ENCODE measurements at places on chromosomes 3 and 15.
A peak's percentile ranks its signal among the peaks of the same experiment; 100 is the strongest.

- no peak for DNase-seq
Measured at GRCh38 chr15:92017882-92018534, 164.5 kb downstream of the SLCO3A1 start.

DNA sequence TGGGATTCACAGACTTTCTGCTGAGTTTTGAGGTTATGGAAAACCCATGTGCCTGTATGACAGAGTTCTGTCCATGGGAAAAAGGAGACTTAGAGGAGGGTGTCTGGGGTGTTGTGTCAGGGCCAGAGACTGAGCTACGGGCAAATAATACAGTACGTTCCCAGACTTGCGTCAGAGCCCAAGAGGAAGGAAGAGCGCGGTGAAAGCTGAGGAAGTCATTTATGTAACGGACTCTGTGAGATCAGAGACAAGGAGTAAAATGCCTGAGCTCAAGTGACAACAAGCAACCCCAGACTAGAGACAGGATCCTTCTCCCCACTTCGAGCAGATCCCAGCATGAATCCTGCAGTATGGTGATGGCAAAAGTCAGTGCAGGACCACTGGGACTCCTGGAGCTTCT, 368.6 kb upstream of the MCTP2 start:
- DNase-seq, result no peak

- DNase-seq, result no peak
Measured at GRCh38 chr15:94256511-94256910, 25.1 kb downstream of the MCTP2 start.

DNA sequence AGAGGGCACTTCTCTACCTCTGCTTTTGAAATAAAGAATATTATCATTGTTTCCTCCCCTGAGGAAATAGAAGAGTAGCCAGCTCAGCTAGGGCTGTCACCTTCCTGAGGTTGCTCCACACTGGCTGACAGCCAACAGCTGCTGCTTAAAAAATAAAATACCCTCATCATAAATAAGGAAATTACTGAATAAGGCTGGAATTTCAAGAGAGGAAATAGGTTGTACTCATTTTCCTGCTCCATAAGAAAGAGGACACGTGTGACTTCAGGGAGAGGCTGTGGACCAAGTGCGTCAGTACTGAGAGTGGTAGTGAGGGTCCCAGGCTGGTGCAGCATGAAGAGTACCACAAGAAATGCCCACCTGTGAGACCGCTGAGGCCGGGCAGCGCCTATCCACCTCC, 8.1 kb upstream of the C2CD4B start:
- no peak for DNase-seq

DNA sequence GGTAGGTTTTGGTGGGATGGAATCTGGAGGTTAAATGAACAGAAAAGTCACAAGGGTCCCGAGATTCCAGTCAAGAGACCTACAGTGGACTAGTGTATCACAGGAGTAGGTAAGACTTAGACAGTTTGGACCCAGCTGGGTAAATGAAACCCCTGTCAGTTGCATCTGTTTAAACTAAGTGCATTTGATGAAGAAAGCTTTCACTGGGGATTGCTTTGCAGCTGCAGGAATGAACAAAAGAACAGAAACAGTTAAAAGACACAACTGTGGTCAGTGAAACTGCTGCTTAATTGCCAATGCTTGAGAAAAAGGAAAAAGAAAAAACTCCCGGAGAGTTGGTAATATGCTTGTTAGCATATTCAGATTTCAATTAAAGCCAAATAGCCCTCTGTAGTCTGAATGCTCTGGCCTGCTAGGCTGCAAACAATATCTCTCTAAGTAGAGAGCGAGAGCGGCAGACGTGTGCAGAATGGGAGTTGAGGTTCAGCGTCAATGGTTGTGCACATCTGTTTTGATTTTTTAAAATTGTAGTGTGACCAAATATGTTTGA, 37.1 kb downstream of the OXNAD1 start:
- DNase-seq, result no peak

- DNase-seq, result peak; percentile 26
Measured at GRCh38 chr3:128489674-128489926, 3.4 kb downstream of the GATA2 start.

- no peak for DNase-seq
Measured at GRCh38 chr3:167302678-167303077, 77.4 kb downstream of the ZBBX start.

DNA sequence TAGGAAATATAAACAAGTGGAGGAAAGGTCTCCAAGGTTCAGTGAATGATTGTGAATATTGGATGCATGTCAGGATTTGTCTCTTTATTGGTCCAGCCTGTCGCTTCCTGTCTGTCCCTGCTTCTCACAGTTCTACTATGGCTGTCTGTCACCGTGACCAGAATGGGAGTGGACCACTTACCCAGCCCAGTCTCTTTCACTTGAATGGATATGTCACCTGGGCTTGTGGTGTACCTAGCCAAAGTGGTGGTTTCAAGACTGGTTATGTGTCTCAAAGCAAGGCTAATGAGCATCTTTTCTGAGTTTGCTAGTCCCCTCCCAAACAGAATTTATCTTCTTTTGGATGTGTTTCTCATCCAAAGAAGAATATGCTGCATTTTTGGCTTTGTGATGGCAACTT, 231.7 kb downstream of the PTPRG start:
- no peak for DNase-seq

DNA sequence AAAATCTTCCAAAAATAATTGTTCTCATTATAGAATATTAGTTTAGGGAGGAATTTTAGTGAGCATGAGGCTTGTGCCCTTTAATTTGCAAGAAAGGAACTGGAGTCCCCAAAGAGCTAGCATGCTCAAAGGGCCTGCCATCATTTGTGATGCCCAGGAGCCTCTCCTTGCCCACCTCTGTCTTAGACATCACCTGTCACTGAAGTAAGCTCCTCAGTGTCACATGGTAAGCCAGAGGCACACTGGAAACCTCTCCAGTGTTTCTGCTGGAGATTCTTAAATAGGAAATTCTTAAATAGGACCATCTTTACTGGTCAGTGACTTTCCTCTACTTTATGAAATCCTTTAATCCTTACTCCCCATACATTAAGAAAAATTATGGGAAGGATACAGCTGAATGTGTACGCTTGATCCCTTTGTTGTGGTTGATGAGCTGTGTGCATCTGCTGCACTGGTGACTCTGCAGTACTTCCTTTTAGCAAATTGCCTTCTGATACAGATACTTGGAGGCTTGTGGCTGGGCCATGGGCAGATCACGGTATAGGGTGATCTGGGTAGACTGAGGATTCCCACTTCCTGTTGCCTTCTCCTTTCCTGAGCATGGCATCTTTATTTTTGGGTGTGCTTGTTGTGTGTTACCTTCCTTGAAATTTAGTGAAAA, 197.4 kb downstream of the KLHL25 start:
- peak; percentile 50 for DNase-seq

DNA sequence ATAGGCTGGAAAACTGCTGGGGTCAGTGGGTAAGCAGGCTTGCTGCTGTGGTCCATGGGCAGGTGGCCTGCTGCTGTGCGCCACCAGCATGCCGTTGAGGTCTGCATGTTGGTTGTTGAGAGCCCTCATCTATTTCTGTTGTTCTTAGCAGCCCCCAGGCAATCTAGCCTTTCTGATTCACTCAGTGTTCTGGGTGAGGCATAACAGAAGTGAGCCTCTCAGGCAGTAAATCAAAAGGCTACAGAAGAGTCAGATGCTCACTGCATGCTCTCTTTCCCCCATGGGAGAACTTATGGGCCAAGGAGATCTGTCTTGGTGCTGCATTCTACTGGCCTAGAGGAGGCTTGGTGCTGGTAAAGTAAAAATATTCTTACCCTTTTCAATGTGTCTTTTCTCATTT, 67.8 kb upstream of the ATP10A start:
- DNase-seq, result no peak

- DNase-seq, result no peak
Measured at GRCh38 chr3:133853925-133854227, 41.8 kb downstream of the RAB6B start.

DNA sequence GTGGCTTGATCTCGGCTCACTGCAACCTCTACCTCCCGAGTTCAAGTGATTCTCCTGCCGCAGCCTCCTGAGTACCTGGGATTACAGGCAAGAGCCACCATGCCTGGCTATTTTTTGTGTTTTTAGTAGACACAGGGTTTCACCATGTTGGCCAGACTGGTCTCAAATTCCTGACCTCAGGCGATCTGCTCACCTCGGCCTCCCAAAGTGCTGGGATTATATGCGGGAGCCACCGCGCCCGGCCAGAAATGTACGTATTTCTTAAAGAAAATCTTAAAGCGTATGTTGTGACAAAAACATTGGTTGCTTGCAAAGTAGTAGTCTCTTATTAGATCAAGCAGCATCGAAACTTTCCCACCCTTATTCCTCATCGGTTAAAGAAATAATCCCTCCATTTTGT, 748.9 kb upstream of the NR2F2 start:
- DNase-seq, result no peak

DNA sequence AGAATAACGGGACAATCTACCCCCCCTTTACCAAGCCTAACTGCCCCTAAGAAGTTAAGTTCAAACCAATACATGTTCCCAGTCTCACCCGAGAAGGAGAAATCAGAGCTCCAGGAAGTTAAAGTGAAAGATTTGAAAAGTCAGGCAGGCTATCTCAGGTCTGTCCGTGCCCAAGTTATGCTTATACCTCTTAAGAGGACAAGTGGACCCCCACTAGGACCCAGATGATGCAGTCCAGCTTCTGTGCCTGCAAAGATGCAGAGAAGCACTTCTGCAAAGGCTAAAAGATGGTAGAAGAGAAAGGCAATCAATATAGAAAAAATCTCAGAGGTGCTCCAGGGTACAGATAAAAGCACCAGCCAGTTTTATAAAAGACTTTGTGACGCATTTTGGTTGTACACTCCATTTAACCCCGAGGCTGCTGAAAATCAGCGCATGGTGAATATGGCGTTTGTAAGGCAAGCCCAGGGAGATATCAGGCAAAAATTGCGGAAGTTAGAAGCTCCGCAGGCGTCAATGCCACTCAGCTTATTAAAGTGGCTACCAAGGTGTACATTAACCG, 9.8 kb upstream of the SLC9C1 start:
- DNase-seq, result peak; percentile 38

DNA sequence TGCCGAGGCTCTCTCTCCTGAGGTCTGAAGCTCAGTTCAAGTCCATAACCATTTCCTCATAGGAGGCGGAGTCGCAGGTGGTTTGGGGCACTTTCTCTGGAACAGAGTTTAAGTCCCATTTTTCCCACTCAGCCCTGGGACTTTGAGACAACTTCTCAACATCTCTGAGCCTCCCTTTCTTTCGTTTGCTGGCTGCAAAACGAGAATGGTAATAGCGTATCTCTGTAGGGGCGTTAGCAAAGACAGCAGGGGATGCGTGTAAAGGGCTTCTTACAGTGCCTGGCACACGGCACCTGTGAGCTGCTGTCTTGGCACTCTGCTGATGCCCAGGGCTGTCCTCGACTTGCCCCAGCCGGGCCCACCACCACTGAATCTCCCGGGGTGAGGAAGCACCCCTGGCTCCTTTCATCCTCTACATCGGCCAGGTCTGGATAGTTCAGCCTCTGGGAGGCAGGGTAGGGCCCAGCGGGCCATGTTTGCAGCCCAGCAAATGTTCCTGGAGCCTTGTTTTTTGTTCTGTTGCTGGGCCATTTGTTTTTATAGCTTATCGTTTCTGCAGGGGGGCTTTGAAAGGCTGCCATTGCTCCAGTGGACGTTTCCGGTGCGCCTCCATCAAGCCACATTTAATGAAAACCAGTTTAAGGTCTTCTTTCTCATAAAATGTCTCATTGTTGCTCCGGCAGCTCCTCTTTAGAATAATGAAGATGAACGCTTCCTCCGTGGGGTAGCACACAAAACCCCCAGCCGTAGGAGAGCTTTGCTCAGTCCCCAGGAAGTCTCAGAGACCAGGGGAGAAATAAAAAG, 60.0 kb upstream of the WNT5A start:
- no peak for DNase-seq

DNA sequence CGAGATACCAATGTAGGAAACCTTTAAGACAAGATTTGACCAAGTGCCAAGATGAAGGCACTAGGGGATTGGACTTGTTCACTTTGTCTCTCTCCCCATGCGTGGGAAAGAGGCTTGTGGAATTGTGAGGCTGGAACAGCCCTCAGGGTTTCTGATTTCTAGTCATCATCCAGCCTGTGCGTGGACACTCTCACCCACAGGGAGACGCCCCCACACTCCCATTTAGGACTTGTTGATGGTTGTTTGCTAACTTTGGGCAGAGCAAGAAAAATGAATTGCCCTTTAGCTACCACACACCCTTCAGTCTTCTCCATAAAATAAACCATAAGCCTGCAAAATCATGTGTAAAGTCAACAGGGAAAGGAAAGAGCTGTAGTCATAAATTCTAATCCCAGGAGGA, 18.4 kb downstream of the ACKR2 start:
- no peak for DNase-seq

DNA sequence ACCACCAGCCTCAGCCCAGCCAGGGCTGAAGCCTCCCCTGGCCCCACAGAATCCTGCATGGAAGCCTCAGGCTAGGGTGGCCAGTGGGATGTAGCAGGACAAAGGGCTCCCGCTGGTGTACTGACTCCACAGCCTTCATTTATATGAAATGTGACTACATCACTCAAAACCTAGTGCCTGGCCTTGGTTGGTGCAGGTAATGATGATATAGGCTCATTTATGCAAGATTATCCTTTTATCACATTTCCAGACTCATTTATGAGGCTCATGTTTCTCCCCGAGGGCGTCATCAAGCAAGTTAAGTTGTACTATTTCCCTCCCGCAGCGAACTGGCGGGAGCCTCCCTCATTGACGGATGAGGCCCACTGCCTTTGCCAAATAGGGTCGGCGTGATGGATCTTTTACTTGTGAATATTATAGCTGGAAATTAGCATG, 179.1 kb upstream of the SMAD3 start:
- no peak for DNase-seq

Data from activated naive CD4-positive, alpha-beta T cell treated with anti-CD3 and anti-CD28 coated beads, Interleukin-2, amount 10 ng/mL, durations not matched to agents 7 days and 5 days (primary cell).